ENCODE measurements at places on chromosomes 3 and 15. TPM values are rescaled to one million over a fixed set of nuclear protein-coding genes. Genes with fewer than 3 reads are reported as not detected.

GRCh38 chr3:124964387-124964786 is 29.8 kb upstream of the MUC13 start:
- DNase-seq, result no peak
- H3K36me3 ChIP-seq, result peaks cover 12% of the 10 kb centered on the region
- H3K4me1 ChIP-seq, result peaks cover 1% of the 10 kb centered on the region

- no peak overlapping the region for H3K4me3 ChIP-seq
- H3K27ac ChIP-seq, result no peak overlapping the region
- no peaks in the 10 kb centered on the region for H3K4me1 ChIP-seq
- no peaks in the 10 kb centered on the region for H3K27me3 ChIP-seq
- DNase-seq, result no peak
Measured at GRCh38 chr3:156445117-156446090, 109.5 kb downstream of the SSR3 start.

The PTH1R gene
- 14.5 TPM for total RNA-seq

The RTP3 gene
- total RNA-seq, result not detected

The NTRK3 gene
- total RNA-seq, result 3.5 TPM

The SERPINI2 gene
- 2.3 TPM for total RNA-seq

The B3GALNT1 gene
- 25.8 TPM for total RNA-seq
